Mesothelial cell of epicardium (in vitro differentiated cells): ENCODE measurements at places on chromosomes 1 and 21.

DNA sequence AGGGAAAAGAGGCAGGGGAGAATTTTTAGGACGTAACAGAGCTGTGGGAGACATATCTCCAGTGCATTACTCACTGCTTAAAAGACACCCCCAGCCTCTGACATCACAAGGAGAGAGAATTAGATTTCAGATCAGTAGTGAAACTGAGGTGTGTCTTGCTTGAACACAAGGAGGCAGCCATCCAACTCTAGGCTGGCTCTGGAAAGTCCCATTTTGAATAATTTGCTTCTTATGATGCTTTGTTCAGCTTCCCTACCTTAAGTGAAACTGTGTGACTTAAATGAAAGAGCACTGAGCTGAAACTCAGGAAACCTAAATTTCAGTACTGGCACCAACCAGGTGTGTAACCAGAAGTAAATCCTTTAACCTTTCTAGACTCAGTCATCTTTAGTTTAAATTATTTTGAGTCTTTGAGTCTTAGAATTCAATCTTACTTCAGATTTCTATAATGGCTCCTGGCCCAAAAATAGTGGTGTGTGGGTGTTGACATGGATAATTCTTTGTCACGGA is 251.6 kb upstream of the SGIP1 start:
- no peak for DNase-seq

GRCh38 chr1:12251442-12251841 is 21.6 kb downstream of the VPS13D start:
- DNase-seq = no peak

DNA sequence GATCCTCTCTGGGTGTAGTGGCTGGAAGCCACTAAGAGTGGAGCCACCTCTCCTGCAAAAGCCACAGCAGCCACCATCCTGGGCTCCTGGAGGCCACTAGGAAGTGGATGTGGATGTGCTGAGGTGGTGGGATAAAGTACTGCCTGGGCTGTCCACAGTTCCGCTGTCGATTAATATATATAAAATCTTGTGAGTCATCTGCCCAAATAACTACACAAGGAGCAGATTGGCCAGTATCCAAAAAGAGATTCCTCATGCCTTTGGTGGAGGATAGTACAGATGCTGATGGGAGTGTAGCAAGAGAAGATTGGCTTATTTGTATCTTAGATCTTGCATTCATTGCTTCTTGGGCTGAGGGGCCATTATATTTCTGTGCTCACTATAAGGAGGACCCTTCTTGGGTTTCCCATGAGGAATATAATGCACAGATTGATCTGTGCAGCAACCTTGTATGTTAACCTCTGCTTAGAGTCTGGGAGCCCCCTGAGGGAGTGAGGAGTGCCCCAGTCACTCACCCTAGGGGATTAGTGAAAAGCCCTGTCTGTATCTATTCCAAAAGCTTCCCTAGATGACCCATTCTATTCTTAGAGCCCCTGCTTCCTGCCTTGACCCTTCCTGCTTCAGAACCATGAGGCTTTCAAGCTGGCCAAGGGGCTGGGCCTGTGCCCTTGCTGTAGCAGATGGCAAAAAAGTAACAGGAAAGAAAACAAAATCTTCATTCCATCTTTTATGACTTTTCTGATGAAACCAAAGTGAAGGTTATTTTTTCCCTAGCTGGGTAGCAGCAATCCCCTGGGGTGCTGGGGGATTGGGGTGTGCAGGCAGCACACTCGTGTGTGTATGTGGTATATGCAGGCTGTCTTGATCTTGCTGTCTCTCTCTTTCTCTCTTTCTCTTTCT is 31.7 kb downstream of the RCSD1 start:
- no peak for DNase-seq

- no peak for DNase-seq
Observed at GRCh38 chr1:66283622-66284041, 250.3 kb upstream of the SGIP1 start.

DNA sequence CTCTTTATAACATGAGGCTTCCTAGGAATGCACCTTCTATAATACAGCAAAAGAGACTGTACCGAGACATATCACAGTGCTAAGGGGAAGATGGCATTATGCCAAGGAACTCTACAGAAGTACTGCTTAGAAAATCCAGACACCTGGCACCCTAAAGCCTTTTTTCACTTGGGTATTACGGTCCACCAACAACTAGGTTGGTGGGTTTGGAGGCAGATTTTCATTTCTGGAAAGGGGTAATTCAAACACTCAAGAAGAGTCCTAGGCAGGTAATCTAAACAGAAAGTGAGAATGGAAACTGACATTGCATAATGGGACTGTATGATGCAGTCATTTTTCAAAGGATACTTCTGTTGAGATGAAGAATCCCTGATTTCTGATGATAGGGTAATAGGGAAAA is 19.6 kb downstream of the SCMH1 start:
- DNase-seq = no peak

- no peak for DNase-seq
Observed at GRCh38 chr1:18926315-18927081, 24.1 kb upstream of the ALDH4A1 start.

DNA sequence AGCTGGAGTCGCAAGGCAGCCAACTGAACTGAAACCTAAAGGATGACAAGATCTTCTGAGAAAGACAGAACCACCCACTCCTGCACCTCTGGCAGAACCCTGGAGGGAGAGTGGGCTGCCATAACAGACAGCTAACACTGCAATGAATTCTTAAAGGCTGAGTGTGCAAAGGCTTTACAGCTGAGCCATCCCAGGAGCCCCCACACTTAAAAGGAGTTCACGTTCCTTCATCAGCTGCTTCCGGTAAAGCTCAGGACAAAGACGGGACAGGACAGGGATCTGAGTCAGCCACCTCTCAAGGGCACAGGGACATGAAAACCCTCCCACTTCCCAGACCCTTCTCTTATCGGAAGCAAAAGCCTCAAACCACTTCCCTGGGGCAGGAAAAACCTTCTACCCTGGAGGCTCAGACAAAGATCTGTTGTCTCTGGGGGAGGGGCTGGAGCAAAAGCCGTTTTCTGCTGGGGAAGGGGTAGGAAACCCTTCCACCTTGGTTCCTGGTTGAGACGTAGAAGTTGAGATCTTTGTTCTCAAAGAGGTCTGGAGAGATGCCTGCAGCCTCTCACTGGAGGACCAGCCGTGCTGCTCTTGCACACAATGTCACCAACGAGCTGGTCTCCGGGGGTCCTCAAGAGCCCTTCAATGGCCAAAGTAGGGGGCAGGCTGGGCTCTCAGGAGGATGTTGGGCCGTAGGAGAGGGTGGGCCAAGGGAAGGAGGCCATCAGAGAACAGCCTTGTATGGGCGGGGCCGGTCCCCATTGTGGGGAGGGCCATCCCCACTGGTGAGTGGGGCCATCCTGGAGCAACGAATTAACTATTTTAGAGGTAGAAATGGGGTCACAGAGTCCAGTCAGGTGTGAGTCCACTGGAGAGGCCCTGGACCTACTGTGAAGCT is 452.4 kb downstream of the PTPRU start:
- peak; percentile 24 for DNase-seq

GRCh38 chr1:235011599-235012435 is 116.8 kb downstream of the TOMM20 start:
- no peak for DNase-seq

DNA sequence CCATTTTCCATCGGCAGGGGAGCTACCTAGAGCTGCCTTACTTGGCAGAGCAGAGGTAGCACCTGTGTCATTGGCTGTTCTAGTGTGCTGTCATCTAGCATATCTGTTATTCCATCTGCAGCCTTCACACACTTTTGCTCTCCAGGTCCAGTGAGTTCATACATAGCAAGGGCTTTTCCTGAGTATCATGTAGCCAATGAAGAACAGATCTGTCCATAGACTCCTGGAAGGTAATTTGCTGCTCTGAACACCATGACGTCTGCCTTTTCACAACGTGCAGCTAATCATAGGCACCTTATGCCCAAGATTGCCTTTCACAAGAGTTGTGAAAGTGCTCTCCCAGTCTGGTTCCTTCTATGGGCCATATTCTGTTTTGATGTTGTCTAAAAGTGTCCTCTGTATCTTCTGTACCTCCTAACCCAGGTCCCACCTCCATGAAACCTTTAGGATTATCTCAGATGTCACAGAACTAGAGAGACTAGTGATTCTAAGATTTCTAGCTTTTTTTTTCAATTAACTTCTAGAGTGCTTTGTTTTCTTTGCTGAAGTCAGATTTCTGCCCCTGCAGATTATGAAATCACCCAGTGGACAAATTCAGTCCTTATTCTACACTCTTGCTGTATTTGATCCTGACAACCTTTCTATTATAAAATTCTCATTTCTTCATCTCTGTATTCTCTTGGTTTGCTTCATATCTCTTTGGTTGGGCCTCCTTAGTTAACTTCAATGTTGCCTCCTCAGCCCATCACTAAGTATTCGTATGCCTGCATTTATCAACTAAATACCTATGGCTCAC is 134.8 kb downstream of the PBX1 start:
- DNase-seq = no peak

DNA sequence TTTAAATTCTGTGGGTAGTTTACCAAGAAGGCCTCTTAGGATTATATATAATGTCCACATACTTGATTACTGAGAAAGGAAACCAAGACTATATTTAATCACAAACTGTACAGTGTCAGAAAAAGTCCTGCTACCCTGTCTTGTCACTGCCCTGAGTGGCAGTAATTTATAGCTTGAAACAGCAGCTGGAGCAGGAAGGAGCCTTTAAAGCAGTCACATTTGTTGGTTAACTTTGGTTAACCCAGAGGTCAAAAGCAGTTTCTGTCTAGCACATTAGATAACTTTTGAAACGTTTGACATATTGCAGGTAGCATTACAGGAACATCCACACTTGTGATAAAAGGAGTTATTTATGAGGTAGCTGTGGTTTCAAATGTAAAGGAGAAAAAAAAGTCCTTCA is 161.7 kb downstream of the ROR1 start:
- no peak for DNase-seq

GRCh38 chr1:69139007-69139406 is 428.7 kb upstream of the LRRC7 start:
- no peak for DNase-seq

DNA sequence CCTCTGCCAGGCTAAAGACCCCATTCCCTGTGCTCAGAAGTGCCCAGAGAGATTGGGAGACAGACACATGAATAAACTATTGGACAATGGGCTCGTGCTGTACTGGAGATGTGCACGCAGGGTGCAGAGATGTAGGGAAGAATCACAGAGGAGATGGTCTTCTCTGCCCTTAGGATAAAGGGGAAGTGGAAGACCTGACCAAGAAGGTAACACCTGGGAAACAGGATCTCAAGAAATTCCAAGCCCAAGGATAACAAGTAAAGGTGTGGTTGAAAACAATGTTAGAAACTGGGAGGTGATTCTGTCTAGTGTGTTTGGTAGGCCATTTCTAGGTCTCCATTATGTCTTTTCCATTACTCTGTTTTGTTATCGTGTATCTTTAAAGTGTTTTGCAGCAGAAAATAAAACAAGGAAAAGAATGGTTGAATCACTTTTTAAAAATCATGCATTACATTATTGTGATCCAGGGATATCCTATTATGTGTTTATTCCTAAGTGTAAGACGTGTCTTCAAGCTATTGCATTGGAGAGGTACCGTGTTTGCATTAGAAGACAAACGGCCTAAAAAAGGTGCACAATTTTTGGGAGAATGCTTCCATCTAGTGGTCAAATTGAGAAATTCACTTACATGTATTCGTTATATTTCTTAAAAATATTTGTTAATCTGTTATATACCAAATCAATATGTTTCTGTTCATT is 40.8 kb upstream of the KCTD3 start:
- DNase-seq = no peak

DNA sequence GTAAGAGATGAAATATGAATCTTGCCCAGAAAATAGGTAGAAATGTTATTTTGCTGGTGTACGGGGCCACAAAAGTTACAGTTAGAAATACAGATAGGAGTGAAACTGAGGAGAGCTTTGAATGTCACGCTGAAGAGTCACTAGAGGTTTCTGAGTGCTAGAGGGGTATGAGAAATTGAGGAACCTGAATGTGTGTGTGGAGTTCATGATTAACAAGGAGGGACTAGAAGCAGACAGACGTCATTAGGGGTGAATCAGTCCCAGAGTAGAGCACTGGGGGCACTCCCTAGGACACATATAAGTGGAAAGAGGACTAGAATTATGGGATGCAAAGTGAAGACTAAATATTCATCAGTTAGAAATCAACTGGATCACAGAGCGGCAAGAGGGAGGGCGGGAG is 188.9 kb upstream of the MAP1LC3C start:
- DNase-seq = no peak

DNA sequence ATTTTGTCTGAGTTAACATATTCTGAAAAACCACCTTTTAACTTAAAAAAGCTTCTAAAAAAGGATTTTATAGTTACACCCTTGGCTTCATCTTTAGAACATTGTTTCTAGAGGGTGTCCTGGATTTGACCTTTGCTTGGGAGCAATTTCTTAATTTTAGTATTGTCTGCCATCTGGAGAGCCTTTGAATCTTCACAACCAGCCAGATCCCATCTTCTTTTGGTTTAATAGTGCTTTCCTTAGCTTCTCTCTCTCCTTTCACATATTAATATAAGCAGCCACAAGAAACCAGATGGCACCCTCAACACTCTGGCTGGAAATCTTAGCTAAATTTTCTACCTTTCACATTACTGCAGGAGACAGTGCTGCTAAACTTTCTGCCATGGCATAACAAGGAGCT is 76.5 kb upstream of the TSPAN2 start:
- no peak for DNase-seq

GRCh38 chr1:75529488-75529887 is 81.4 kb downstream of the SLC44A5 start:
- DNase-seq = no peak

DNA sequence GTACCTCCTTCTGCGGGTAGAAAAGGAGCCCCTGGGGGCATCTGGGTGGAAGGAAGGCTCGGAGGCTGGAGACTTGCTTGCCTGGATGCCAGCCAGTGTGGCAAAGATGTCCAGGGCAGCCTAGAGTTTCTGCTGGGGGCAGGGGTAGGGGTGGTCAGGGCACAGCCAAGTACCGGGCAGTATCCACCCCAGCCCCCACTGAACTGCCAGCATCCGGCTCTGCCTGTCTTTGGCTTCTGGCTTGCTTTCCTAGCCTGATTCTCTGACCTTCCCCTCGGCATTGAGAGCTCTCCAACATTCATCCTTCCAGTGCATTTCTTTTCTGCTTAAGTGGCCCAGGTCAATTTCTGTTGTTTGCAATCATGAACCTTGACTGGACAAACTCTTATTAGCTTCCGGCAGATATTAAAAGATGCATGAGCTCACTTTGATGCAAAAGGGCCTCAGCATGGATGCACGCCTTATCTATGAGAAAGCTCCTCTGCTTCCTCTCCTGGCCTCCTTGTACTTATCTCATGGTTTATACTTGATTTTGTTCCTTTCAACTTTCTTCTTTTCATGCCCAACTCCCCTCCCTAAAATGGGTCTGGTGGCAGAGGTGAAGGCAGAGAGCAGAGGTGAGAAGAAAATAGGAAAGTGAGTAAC is 116.9 kb downstream of the HLCS start:
- no peak for DNase-seq

GRCh38 chr1:157996433-157996832 is 3.0 kb downstream of the KIRREL1 start:
- DNase-seq = no peak

- DNase-seq = no peak
Observed at GRCh38 chr1:1292442-1292779, 12.2 kb downstream of the SCNN1D start.

DNA sequence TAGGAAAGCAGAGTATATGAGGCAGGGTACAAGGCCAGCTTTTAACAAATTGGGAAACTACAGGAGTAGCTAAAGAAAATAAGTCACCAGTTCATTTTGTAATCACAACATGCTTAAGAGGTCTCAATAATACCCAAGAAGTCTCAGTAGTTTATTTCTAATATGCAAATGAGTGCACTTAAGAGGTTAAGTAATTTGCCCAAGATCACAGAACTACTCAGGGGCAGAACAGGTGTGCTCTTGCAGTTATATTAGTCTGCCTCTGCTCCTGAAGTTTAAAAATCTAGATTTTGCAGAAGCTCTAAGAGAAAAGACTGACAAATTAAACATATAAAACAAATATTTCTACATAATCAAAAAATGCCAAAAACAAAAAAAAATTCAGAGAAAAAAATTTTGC is 6.9 kb downstream of the EPS15 start:
- DNase-seq = no peak
